Neural progenitor cell (in vitro differentiated cells): ENCODE measurements at places on chromosomes 2 and 18.
A peak's percentile ranks its signal among the peaks of the same experiment; 100 is the strongest.

DNA sequence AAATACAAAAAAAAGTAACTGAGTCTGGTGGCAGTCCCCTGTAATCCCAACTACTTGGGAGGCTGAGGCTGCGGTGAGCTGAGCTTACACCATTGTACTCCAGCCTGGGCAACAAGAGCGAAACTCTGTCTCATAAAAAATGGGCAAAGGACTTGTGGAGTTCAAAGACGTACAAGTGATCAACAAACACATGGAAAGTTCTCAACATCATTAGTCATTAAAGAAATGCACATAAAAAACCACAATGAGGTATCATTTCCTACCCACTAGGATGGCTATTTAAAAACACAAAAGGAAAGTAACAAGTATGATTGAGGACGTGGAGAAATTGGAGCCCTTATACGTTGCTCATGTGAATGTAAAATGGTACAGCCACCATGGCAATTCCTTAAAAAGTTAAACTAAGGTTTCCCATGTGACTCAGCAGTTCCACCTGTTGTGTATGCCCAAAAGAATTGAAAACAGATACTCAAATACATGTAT lies 52.3 kb downstream of the RAB10 start:
- no peak for DNase-seq

DNA sequence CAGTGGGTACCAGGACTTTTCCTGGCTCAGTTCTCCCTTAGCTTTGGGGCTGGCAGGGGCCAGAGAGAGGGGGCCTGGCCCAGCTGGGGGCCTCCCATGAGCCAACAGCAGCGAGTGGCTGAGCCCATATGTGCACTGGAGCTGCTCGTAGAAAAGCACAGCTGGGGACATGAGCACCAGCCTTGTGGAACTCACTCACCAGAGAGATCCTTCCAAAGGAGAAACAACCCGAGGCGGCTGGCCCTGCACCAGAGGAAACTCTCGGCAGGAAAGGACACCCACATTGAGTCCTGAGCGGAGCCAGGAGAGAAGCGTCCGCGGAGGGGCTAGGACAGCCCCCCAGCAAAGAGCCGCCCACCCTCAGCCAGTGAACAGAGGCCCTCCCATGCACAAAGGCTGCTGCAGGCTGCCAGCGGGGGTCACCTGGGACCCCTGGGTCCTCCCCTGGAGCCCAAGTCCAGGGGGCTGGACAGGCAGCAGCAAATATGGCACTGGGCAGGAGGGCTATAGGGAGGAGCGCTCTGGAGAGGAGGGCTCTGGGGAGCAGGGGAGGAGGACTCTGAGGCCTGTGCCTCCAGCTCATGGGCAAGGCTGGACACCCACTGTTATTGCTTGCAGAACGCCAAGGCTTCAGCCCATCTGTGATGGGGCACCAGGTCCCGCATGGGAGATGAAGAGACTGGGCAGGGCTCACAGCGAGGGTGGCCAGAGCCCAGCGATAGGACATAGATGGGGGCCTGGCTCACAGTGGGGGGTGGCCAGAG lies 42.1 kb upstream of the SNED1 start:
- no peak for DNase-seq

DNA sequence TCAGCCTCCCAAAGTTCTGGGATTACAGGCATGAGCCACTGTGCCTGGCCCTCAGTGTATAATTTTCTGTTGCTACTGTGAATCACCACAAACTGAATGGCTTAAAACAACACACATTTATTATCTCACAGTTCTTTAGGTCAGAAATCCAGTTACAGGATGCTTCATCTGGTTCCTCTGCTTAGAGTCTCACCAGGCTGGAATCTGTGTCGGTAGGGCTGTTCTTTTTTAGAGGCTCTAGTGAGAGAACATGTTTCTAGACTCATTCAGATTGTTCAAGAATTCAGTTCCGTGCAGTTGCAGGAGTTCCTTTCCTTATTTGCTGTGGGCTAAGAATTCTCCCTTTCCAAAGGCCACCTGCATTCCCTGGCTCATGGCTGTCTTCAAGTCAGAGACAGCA lies 22.2 kb downstream of the CCDC121 start:
- DNase-seq: no peak

- no peak for DNase-seq
These were observed 125.0 kb downstream of the LPIN1 start for GRCh38 chr2:11871421-11871820.

- no peak for DNase-seq
These were observed 57.0 kb downstream of the ZNF407 start for GRCh38 chr18:74654638-74655037.

DNA sequence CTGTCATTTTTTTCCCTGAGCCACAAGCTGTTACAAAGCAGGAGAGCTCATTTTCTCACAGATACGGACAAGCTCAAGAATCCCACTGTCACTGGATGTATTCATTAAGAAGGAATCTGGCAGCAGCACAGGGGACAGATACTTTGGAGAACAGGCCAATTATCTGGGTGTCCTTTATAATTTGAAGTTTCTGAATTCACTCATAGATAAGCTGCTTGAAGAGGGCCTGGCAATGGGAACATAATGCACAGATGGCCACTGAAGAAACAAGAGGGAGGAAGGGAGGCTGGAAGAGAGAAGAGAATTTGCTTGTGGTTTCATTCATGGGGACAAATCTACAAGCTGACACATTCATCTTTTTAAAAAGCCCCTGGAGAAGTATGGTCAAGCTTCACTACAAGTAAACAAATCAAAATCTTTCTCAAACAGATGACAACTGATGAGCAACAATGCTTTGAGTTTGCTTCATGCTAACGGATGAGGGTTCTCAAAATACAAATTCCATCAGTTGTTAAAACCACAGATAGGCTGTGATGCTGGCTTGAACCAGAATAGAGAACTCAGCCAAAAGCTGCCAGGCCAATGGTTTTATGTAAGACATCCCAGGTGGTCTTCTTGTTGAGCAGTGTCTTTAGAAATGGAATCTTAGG lies 11.9 kb downstream of the BCL2 start:
- DNase-seq: peak; percentile 28

GRCh38 chr18:36903215-36903928 lies 74.4 kb downstream of the KIAA1328 start:
- DNase-seq: no peak

DNA sequence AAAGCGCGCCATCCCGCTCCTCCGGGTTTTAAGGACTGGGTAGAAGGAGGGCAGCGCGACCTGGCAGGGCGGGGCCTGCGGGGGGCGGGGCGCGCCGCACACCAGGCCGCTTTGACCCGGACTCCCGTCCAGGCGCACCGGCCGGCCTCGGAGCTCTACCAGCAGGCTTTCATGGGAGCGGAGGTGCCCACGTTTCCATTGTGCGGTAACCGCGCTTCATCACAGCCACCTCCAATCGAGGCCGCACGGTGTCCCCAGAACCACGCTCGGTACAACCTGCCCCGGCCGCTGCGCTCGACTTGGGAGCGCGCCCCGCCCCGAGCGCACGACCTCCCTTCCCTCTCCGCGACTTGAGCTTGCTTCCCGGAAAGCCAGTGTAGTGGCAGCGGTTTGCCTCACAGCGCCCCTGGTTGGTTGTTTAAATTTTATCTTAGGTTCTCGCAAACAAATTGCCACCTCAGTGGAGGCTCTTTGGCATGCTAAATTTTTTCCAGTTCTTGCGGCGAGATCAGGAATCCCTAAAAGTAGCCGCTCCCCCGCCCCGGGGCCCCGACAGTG lies 280 bp upstream of the CYP1B1 start:
- peak; percentile 92 for DNase-seq

GRCh38 chr18:40687399-40687798 lies 1267.6 kb upstream of the PIK3C3 start:
- DNase-seq: no peak

DNA sequence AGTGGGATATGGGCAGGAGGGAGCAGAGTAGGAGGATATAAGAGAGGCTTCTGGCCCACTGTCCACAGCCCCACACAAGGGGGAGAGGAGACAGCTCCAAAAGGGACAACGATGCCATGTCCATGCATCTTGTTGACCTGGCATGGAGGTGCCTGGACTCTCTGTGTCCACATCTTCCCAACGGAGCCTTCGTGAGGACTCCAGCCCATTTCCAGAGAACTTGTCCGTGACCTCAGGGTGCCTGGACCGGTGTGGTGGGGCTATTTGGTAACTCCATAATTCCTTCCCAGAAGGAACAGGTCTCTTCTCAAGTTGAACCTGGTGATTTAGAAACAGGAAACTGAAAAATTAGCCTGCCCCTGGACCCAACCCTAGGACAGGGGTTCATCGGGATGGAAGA lies 133.9 kb downstream of the CYP26B1 start:
- no peak for DNase-seq

DNA sequence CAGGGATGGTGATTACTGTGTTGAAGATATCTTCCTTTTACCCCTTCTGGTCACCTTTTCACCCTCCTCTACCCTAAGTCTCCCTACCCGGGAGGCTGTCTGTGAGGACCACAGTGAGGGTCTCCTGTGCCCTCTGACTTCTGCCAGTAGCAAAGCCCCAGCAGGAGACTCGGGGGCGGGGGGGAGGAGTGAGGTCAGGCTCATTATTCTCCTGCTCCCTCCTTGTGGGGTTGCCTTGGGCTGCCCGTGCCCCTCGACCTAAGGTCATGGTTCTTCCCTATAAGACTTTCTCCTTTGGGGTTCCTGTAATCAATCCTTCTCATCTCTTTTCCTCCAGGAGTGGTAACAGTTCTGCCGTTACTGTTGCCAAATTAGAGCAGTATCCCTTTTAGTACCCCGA lies 65.5 kb downstream of the GREB1L start:
- no peak for DNase-seq

DNA sequence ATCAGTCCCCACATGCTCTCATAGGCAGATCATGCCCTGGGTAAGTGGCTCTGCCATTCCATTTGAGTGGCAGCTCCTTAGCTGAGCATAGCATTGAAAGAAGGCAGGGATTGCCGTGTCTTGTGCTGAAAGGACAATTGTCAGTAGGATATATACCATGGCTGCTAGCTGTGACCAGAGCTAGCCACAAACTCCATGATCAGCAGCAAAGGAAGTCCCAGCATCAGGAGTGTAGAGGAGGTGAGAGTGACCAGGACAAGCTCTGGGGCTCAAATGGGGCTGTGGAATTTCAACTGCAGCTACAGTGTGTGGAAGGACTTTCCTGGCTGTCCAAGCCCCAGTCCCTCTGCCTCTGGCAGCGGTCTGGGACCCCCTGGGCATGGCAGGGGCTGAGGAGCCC lies 54.4 kb upstream of the LGALSL start:
- DNase-seq: no peak

DNA sequence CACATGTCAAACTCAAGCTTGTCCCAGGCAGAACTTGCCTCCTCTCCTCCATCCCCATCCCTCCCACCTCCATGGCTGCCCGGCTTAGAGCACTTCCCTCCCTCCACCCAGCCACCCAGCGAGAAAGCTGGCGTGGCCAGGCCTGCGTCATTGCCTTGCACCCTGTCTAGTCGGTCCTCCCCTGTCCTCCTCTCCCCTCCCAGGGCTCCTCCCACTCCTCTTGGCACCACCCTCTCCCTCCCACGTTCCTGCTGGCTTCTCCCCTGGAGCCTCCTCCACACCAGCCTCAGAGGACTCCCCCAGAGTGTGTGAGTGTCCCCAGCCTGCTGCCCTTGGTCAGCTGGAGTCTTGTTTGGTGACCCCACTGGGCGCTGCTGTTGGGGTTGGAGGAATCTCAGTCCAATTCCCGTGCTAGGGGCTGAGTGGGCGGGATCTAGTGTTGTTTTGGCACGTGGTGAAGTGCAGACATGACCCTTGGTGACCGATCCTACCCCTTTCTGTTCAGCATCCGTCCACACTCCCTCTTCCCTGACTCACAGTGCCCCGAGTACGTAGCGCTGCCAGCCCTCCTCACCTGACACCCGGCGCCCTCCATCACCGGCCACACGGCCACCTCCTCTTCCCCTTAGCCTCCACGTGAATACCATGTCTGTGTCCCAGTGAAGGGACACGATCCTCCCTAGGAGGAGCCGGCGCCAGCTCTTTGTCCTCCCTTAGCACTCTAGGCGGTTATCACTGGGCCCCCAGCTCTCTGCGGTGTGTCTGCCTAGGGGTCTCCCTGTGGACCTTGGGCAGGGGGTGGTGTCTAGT lies 41.4 kb downstream of the ATP6V1C2 start:
- DNase-seq: no peak

DNA sequence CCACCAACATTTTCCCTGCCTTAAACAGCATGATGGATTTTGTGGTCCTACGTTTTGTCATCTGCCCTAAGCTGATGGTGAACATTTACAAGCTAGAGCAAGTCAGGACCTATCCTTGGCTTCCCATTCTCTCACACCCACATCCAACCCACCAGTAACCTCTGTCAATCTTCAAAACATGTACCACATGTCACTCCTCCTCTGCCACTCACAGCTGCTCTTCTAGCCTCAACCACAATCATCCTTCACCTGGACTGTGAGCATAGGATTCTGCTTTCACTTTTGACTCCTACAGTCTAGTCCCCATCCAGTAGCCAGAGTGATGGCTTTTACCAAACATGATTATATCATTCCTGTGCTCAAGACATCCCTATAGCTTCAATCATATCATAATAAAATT lies 279.8 kb upstream of the DLGAP1 start:
- DNase-seq: no peak

DNA sequence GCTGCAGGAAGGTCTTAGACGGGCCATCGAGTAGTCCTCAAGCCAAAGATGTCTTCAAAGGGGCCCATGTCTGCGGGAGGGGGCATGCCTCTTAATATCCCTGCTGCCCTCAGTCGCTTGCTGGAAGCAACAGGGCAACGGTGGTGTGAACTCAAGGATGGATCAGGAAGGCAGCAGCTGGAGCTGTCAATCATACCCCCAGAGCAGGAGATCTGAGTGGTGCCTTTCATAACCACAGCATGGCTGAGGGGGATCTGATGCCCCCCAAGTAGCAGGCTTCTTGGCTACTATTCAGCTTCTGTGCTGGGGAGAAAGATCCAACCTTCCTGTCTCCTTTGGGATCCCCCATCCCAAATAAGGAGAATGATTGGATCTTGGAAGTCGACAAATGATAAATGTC lies 46.4 kb downstream of the INSIG2 start:
- no peak for DNase-seq

GRCh38 chr2:195898505-195899191 lies 170.0 kb downstream of the DNAH7 start:
- no peak for DNase-seq
